ENCODE measurements at places on chromosomes 1 and 21.

- DNase-seq = no peak
These were observed 18.3 kb downstream of the INTS3 start for GRCh38 chr1:153746174-153746573.

- DNase-seq = peak; percentile 97
These were observed 8.0 kb upstream of the PKP1 start for GRCh38 chr1:201275253-201275666.

GRCh38 chr1:192879406-192879805, 70.6 kb downstream of the RGS2 start:
- no peak for DNase-seq

GRCh38 chr21:42785666-42786427, 93.5 kb downstream of the WDR4 start:
- DNase-seq = no peak

DNA sequence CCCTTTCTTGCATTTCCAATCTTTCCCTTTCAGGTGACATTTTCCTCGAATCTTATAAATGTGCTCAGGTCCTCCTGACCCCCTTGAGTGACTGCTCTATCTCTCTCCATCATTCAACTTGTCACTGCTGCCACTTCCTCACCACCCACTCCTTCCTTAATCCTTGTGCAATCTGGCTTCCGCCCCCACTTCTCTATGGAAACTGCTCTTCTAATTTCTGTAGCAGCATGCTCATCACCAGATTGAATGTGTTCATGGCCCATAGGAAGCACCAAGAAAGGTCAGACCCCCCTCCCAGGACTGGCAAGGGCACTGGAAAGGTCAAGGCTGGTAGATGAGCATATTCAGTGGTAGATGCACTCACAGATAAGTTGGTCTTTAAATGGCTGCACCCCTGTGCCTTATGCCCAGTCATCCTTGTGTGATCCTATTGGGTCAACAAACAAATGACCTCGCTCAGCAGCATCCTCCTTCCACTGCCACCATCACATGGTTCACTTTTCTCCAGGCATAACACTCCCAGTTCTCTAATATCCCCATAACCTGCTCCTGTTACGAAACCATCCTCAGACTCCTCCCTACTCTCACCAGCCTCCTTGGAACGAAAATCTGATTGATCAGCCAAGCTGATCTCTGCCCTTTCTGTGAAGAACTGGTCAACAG, 288.5 kb upstream of the POU3F1 start:
- DNase-seq = no peak

DNA sequence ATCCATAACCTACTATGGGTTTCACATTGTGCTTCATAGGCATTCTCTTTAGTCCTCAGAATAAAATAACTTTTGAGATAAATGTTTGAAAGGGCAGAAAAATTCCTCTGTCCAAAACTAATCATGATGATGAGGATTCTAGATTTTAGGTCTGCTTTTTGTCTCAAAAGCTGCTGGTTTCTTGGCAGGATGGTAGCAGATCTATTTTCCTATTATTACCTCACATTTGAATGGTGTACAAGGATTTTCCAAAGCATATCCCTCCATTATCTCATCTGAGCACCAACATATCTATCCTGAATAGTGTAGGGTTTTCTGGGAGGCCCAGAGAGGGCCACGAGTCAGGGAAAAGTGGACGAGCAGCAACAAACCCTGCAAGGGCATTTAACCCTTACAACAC, 201.9 kb downstream of the PLPP3 start:
- DNase-seq = no peak

DNA sequence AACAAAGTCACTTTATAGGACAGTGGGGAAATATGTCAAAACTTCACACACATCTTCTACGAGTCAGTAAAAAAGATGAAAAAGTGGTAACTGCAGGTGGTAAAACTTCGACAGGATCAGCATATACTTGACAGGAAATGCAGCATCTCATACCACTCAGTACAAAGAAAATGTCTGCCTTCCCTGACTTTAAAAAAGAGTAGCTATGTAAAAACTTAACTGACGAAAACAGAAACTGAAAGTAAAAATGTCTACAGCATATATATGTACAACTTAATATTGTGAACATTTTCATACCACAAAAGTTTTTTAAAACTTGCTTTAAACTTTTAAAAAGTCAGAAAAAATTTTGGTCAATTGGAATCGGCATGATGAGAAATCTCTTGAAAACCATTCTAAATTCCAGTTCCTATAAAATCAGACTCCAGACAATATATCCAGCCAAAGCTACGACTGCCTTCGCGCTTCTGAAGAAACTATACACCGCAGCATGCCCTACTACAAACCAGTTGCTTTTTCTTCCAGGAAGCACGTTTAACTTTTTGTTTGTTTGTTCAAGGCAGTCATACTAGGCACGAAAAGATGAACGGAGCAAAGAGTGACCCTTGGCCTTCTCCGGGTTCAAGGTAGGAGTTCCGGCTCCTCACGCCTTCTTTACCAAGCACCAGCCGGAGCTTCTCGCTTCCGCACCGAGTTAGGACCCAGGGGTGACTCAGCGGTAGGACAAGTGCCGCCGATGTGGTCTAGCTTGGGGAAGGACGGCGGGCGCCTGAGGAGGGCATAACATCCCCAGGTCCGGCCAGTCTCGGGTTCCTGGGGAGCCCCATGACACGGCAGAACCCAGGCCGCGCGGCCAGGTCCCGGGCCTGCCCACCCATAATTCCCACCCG, 612 bp downstream of the PSMA5 start:
- DNase-seq = peak; percentile 48

- DNase-seq = peak; percentile 83
These were observed 29.9 kb upstream of the IGSF21 start for GRCh38 chr1:18077657-18078215.

All from NCI-H69 (cell line).